Fibroblast of skin of abdomen (primary cell): ENCODE measurements at places on chromosomes 16 and 17.

DNA sequence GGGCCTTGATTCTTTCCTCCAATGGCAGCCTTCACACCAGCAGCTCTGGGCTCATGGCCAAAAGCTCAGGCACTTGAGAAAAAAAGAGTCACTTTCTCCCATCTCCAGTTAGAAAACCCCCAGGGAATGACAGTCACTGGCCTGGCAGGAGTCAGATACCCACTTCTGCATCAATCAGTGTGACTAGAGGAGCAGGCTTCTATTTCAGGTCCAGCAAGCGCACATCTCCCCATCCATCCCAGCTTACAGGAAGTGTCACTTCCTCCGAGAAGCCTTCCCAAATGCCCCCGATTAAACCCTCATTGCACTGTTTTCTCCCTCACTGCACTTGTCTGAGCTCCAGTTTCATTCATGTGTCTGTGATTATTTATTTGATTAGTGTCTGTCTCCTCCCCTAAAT is 30.4 kb upstream of the CCL1 start:
- no peak for DNase-seq

DNA sequence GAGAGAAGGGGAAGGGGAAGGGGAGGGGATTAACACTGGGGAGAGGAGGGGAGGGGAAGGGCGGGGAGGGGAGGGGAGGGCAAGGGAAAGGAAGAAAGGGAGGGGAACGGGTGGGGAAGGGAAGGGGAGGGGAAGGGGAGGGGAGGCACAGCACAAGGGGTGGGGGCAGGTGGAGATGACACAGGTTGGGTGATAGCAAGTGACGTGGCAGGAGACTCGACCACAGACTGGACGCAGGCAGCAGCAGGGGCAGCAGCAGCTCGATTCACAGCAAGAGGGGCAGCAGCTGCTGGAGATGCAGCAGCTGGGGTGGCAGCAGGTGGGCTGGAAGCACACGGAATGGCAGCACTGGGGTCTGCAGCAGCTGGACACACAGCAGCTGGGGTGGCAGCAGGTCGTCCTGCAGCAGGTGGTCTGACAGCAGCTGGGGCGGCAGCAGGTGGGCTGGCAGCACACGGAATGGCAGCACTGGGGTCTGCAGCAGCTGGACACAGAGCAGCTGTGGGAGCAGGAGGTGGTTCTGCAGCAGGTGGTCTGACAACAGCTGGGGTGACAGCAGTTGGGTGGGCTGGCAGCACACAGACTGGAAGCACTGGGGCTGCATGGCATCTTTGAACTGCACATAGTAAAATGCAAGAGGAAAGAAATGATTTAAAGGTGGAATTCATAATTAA is at the start of gene KRTAP4-16:
TSS of gene KRTAP4-16 (minus strand) at position 624 of the 674 bp plus-strand sequence. CDS start at position 624, 0 bp downstream.
- no peak for DNase-seq

DNA sequence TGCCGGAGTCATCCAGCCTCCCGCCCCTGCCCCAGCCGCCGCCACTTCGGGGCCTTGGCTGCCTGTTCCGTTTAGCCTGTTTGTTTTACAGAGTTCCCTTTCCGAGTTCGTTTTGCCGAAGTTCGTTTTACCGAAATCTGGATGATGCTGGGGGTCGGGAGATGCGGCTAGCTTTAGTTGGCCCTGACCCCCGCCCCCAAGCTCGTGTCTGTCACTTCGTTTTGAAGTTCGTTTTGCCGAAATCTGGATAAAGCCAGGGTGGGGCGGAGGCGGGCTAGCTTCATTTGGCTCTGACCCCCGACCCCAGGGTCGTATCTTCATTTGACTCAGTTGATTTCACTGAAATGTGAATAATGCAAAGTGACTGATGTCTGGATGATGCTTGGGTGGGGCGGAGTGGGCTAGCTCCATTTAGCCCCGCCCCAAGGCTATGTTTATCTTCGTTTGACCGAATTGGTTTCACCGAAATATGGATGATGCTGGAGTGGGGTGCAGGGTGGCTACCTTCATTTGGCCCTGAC is 591 bp downstream of the PSMD7 start:
- DNase-seq, result peak; percentile 14

DNA sequence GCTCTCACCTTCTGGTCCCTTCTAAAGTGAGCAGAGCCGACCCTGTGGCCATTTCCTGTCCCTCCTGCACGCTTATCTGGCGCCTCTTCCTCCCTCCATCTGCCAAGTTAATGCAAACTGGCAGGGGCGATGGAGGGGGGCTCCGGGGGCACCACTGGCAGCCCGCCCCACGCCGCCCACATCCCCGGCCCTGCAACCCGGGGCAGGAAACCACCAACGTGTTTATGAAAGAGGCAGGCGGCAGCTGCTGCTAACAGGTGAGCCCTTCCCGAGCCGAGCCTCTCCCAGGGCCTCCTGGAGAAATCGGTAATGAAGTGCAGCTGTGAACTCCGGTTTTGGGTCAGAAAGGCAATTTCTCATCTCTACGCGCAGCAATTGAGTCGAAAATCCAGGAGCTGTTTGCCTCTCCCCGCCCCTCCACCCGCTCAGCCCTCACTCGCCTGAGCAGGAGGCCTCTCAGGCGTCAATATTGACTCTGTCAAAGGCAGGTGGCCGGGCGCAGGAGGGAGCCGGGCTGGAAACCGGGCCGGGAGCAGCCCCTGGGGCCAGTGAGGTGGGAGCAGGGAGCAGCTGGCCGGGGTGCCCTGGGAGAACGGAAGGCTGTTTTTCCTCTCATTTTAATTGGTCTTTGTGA is 164.4 kb upstream of the GSE1 start:
- peak; percentile 21 for DNase-seq

DNA sequence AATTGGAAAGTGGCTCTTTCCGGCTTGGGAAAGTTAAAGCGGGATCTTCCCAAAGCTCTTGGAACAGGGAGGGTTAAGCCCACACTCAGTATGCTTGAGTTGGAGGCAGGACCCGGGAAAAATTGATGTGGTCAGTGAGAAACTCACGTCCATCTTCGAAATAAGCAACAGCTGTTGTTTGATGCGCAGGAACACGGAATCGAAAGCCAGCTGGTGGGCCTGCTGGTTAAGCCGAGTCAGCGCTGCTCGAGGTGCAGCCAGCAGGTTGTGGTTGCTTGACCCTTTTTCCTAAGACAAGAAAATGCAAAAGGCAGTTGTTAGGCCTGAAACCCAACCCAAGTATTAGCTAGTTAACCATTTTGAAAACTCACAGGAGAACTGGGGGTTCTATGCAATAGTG is 49.4 kb downstream of the COG7 start:
- DNase-seq, result no peak

GRCh38 chr17:73429440-73430164 is 117.8 kb upstream of the CDC42EP4 start:
- peak; percentile 68 for DNase-seq

DNA sequence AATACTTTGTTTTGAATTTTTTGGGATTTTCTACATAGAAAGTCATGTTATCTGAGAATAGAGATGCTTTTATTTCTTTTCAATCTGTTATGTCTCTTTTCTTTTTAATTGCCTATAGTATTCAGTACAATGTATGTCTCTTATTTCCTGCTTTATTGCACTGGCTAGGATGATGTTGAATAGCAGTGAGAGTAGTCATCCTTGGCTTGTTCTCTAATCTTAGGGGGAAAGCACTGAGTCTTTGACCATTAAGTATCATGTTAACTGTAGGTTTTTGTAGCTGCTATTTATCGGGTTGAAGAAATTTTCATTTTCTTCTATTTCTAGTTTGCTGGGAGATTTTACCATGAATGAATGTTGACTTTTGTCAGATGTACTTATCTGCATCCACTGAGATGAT is 10.0 kb upstream of the ABCA3 start:
- peak; percentile 25 for DNase-seq

DNA sequence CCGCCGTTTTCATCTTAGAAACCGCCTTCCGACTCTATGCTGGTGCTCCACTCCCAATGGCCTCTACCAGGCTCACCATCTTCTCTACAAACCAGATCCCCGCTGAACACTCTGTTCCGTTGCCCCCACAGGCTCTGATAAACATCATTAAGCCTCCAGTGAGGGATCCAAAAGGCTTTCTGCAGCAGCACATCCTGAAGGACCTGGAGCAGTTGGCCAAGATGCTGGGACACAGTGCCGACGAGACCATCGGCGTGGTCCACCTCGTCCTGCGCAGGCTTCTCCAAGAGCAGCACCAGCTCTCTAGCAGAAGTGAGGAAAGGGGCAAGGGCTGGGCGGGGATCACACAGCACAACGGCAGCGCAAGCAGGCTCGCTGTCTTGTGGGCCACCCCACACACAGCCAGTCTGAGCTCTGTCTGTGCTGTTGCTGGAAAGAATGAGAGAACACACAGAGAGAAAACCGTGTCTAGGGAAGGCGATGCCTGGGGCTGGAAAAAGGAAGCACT is 33.5 kb upstream of the ENDOV start:
- DNase-seq, result no peak

GRCh38 chr17:56440419-56440818 is 153.1 kb upstream of the NOG start:
- peak; percentile 42 for DNase-seq
